ENCODE measurements at places on chromosomes 3 and 15. TPM values are rescaled to one million over a fixed set of nuclear protein-coding genes. Genes with fewer than 3 reads are reported as not detected.

DNA sequence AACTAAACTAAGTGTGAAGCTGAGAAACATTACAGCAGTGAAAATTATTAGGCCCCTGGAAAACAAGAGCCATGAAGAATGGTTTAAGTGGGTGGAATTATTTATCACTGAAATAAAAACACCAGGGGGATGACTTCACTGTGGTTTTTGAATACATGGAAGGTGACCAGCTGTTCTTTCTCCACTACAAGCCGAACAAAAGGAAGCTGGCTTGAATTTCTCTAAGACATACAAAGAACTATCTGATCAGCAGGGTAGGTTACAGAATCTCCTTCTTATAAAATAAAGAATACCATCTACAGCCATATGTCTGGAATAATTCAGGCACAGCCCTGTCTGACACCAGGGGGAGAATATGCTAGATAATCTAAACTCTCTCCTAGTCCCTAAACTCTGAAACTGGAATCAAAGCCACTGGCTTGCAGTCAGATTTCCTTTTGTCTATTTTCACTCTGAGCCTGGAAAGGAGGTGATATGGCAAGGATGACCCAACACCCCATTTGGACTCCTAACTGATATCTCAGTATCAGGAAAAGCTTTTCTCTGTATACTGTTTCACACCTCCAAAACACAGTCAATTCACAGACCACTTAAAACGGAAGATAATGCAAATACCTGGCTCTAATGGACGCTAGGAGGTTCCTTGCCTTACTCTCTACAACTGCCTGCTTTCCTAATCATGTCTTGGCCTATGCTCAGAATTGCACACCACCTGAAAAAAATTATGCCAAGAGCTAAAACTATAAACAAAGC is 31.2 kb downstream of the SPATA12 start:
- no peaks in the 10 kb centered on the region for H3K36me3 ChIP-seq
- H3K27ac ChIP-seq = no peak overlapping the region
- no peaks in the 10 kb centered on the region for H3K4me1 ChIP-seq
- H3K27me3 ChIP-seq = peaks cover 22% of the 10 kb centered on the region
- no peak for DNase-seq

- H3K36me3 ChIP-seq = no peaks in the 10 kb centered on the region
- no peak for DNase-seq
- no peaks in the 10 kb centered on the region for H3K27me3 ChIP-seq
- H3K27ac ChIP-seq = no peak overlapping the region
- no peak overlapping the region for H3K4me3 ChIP-seq
- no peaks in the 10 kb centered on the region for H3K4me1 ChIP-seq
Observed at GRCh38 chr3:2154621-2155020, 56.0 kb downstream of the CNTN4 start.

Gene CHL1
- not detected for total RNA-seq

Gene FAM162A
- total RNA-seq = 44.3 TPM

GRCh38 chr15:63457379-63457778 is 47.0 kb upstream of the USP3 start:
- H3K4me3 ChIP-seq = peak overlapping the region; percentile 15
- peaks cover 3% of the 10 kb centered on the region for H3K27me3 ChIP-seq
- H3K4me1 ChIP-seq = peaks cover 21% of the 10 kb centered on the region
- no peak for DNase-seq
- no peak overlapping the region for H3K27ac ChIP-seq

- H3K4me3 ChIP-seq = peak overlapping the region; percentile 67
- peaks cover 73% of the 10 kb centered on the region for H3K4me1 ChIP-seq
- peak; percentile 92 for DNase-seq
- peaks cover 14% of the 10 kb centered on the region for H3K36me3 ChIP-seq
- peak overlapping the region; percentile 87 for H3K27ac ChIP-seq
Observed at GRCh38 chr3:197309528-197310361, 11.3 kb upstream of the DLG1 start.
